K562 (cell line): ENCODE measurements at places on chromosomes 1 and 21. TPM values are rescaled to one million over a fixed set of nuclear protein-coding genes. Genes with fewer than 3 reads are reported as not detected.

Gene RUNX3
- 0.29 and 0.62 TPM in 2 replicates for polyA plus RNA-seq

Gene CYB561D1
- polyA plus RNA-seq, result 4.9 and 5.5 TPM in 2 replicates

Gene PEX10
- 18.8 and 22.5 TPM in 2 replicates for polyA plus RNA-seq

- H3K4me3 ChIP-seq, result no peak overlapping the region
- H3K27ac ChIP-seq, result no peak overlapping the region
- no peaks in the 10 kb centered on the region for H3K4me1 ChIP-seq
These were observed 428.9 kb downstream of the MATN1 start for GRCh38 chr1:30294508-30294907.

Gene ASPM
- 29.5 and 34.6 TPM in 2 replicates for polyA plus RNA-seq

- H3K36me3 ChIP-seq, result no peaks in the 10 kb centered on the region
- H3K4me3 ChIP-seq, result no peak overlapping the region
- no peaks in the 10 kb centered on the region for H3K27me3 ChIP-seq
- peak overlapping the region; percentile 55 for H3K27ac ChIP-seq
- H3K4me1 ChIP-seq, result peaks cover 44% of the 10 kb centered on the region
These were observed 25.8 kb upstream of the LAPTM5 start for GRCh38 chr1:30783256-30783915.

GRCh38 chr21:42431196-42431595, 27.5 kb downstream of the UBASH3A start:
- no peaks in the 10 kb centered on the region for H3K36me3 ChIP-seq
- peaks cover 13% of the 10 kb centered on the region; the same call in 2 of the 3 replicates for H3K4me1 ChIP-seq
- no peak for DNase-seq
- H3K27me3 ChIP-seq, result peaks cover 10% of the 10 kb centered on the region; the same call in 1 of the 2 replicates
- H3K27ac ChIP-seq, result no peak overlapping the region

Gene TEKT2
- 0.19 and 0.94 TPM in 2 replicates for polyA plus RNA-seq

- no peaks in the 10 kb centered on the region for H3K27me3 ChIP-seq
- H3K27ac ChIP-seq, result no peak overlapping the region
- H3K4me3 ChIP-seq, result no peak overlapping the region
- no peaks in the 10 kb centered on the region for H3K36me3 ChIP-seq
- peaks cover 12% of the 10 kb centered on the region for H3K4me1 ChIP-seq
- no peak for DNase-seq
These were observed 18.4 kb upstream of the RCAN3 start for GRCh38 chr1:24484199-24484598.

DNA sequence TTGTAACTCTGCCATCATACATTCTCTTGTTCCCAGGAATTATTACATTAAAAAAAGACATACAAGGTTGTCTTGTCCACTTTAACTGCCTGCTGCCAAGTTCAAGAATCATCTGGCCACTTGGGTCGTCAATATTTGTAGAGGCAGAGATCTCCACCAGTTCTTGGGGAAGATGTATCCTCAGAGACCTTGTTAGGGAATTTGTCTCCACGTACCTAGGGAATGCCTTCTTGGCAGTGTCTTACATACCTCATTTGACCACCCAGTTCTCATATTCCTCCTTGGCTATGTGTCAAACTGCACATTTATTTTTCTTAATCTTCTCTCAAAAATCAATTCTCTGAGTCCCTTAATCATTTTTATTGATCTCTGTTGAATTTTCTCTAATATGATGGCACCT, 266.0 kb downstream of the SPATA17 start:
- no peak overlapping the region for H3K4me3 ChIP-seq
- no peaks in the 10 kb centered on the region for H3K4me1 ChIP-seq
- H3K36me3 ChIP-seq, result no peaks in the 10 kb centered on the region
- no peak for DNase-seq

Gene SPRR5
- polyA plus RNA-seq, result not detected in 2 replicates

Gene NT5C1A
- polyA plus RNA-seq, result not detected in 2 replicates

- no peak overlapping the region for H3K27ac ChIP-seq
- no peak for DNase-seq
- no peaks in the 10 kb centered on the region for H3K4me1 ChIP-seq
These were observed 6.4 kb downstream of the SMCP start for GRCh38 chr1:152884506-152884905.

DNA sequence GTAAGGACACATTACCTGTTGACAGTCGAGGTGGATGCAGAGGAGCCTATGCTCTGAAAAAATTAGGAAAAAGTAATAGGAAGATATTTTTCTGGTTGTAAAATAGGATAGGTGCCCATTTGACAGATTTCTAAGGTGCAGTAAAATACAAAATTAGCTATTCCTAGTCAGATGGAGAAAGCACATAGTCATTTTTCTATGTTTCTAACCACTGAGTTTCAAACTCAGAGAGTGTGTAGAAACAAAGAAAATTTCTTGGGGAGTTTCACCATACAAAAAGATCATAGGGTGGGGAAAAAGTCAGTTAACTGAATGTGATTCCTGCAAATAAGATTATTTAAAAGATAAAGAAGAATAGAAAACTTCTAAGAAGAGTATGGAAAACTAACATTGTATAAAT, 666.9 kb downstream of the KCNT2 start:
- no peaks in the 10 kb centered on the region for H3K36me3 ChIP-seq
- H3K4me1 ChIP-seq, result no peaks in the 10 kb centered on the region
- no peak overlapping the region for H3K27ac ChIP-seq
- no peaks in the 10 kb centered on the region for H3K27me3 ChIP-seq
- no peak overlapping the region for H3K4me3 ChIP-seq

GRCh38 chr1:162463021-162463420, 34.6 kb upstream of the UHMK1 start:
- H3K4me3 ChIP-seq, result no peak overlapping the region
- peaks cover 11% of the 10 kb centered on the region; the same call in 2 of the 3 replicates for H3K4me1 ChIP-seq
- H3K27ac ChIP-seq, result no peak overlapping the region
- no peak for DNase-seq

DNA sequence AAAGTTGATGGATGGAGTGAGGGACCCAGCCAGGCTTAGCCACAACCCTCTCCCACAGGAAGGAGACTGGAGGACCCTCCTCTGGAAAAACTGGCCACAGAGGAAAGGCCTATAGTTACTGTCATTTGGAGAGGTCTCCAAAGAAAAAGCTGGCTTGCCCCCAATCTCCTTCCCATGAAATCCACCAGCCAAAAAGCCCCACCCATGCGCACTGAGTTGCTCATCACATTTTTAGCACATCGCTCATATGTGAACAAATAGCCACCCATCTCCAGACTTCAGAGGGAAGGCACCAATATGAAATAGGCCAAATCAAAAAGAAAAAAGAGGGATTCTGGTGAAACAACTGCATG, 36.9 kb upstream of the QSOX1 start:
- no peak overlapping the region for H3K27ac ChIP-seq
- H3K27me3 ChIP-seq, result no peaks in the 10 kb centered on the region
- peaks cover 14% of the 10 kb centered on the region for H3K4me1 ChIP-seq

- no peaks in the 10 kb centered on the region for H3K36me3 ChIP-seq
- no peak for DNase-seq
- H3K27me3 ChIP-seq, result no peaks in the 10 kb centered on the region
- no peak overlapping the region for H3K4me3 ChIP-seq
These were observed 2.5 kb upstream of the JUN start for GRCh38 chr1:58786184-58786926.

Gene SPATA17
- not detected in 2 replicates for polyA plus RNA-seq
